ENCODE measurements at places on chromosomes 5 and 9.

DNA sequence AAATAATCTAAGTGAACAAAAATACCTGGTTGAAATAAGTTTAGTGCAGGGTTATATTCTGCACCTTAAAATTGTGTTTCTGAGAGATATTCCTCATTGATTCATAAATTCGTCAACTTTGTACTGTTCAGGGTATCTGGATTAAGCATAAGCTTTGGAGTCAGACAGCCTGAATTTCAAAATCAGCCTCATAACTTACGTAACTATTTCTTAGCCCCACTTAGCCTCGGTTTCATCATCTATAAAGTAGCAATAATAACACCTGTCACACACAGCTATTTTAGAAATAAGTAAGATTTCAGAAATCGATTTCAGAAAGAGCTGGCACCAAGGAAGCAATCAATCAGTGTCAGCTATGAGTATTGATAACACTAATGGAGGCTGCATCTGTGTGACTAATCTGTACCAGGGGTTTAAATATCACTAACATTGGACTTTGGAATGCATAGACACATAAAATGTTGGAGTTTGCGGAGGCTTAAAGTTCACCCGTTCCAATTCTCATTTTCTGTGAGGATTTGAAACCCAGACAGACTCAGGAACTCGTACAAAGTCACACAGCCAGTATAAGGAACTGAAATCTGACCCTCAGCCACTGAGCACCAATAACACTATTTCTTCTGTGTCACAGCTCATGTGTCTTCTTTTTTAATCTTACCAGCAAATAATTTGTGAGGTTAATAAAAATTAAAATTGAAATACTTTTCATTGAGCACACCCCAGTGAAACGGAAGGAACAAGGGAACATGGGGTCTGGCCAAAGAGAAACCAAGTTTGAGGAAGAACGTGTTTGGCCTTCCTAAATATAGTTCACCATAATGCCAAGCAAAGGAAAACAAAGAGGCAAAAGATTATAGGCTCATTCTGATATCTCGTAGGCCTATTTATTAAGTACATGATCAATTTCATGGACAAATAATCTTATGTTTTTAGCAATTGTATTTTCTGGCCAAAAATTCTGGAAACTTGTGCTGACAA lies 194.4 kb upstream of the PTGER4 start:
- no peak for DNase-seq

DNA sequence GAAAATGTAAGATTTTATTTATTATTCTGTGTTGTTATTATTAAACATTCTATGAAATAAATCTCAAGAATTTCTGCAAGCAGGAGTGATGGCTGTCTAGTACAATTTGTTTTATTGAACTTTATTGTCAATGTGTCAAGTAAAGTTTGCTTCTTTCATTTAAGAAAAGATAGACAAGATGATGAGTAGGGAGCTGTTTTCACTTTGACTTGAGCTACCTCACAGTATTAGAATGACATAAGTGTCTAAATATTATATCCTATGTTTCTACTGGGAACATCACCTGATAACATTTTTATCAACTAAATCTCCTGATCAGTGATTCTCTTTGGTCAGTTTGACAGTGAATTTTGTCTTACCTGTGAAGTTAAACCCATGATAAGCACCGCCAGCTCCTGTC lies 12.7 kb upstream of the EDIL3 start:
- DNase-seq, result no peak

GRCh38 chr9:114364134-114365041 lies 23.4 kb downstream of the AKNA start:
- DNase-seq, result no peak

DNA sequence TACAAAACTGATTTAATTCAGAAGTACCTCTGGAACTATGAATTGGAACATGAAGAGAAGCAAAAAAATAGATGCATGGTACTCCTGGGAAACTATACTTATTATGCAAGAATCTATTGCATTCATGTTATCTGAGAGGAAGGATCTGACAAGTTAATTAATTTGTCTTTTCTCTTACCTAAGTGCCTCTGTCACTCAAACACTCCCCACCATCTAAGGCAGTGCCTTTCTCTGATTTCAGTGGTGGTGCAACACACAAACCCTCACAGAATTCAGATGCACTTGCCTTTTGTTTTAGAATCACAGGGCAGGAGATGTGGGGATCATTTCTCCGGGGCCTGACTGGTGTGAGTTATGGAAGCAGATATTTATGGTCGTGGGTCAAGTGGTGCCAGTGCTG lies 52.5 kb upstream of the C9orf72 start:
- DNase-seq, result no peak

DNA sequence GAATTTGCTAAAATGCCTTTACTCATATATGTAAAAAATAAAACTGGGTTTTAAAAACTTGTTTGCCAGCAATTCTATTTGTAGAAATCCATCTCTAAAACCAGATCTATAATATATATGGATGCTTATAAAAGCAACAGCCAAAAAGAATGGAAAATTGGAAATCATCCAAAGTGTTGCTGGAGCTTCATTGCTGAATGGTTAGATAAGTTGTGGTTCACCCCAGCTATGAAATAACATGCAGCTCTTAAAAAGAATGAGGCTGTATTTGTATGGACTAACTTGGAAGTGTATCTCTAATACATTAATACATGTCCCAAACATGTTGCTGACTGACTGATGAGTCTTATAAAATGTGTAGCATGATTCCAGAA lies 76.2 kb downstream of the STK10 start:
- DNase-seq, result no peak

All from thoracic aorta (tissue), 2 donors.